Left renal pelvis (tissue), 4 donors: ENCODE measurements at places on chromosomes 1 and 21. TPM values are rescaled to one million over a fixed set of nuclear protein-coding genes. Genes with fewer than 3 reads are reported as not detected.

- DNase-seq, result no peak
Observed at GRCh38 chr21:25416669-25417068, 190.6 kb downstream of the MRPL39 start.

DNA sequence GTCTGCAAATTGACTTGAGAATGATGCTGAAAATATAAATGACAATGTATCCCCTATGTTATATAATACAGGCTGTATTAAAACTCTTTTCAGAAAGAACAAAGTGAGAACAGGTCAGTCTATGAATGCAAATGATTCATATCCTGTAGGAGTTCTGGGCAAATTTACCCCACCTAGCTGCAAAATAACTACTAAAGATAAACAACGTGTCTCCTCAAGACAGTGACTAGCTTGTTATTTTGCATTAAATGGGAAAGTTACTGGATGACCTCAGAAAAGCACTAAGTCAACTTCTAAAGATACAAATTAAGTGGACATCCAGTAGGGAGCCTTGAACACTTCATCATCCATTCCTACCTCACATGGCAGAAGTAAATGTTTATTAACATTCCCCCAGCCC lies 11.1 kb downstream of the RNF19B start:
- no peak for DNase-seq

SPRR4 gene
- polyA plus RNA-seq, result not detected

- no peak for DNase-seq
Observed at GRCh38 chr1:97565886-97566285, 354.9 kb downstream of the DPYD start.

DNA sequence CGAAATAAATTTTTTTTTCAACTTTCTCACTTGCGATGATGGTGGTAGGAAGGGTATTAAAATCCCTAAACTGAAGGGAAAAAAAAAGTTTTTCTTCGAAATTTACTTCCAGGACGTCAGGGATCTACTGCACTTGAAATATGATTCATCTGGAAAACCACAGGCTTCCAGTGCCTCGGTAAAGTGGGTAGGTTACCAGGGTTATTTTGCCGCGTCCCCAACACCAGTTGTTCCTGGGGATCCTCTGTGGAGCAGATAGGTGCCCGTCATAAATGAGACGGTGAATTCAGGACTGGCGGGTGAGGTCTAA lies 773 bp downstream of the RABIF start:
- no peak for DNase-seq

GRCh38 chr1:158691907-158692306 lies 5.4 kb upstream of the SPTA1 start:
- DNase-seq, result no peak

GPX7 gene
- polyA plus RNA-seq, result 79.0 TPM

- no peak for DNase-seq
Observed at GRCh38 chr1:116766616-116767469, 12.6 kb downstream of the CD2 start.

GRCh38 chr1:55542901-55543504 lies 327.8 kb upstream of the USP24 start:
- no peak for DNase-seq

HSPA6 gene
- polyA plus RNA-seq, result 0.35 TPM

- DNase-seq, result no peak
Observed at GRCh38 chr1:44775930-44776729, 790 bp downstream of the RPS8 start.

DNA sequence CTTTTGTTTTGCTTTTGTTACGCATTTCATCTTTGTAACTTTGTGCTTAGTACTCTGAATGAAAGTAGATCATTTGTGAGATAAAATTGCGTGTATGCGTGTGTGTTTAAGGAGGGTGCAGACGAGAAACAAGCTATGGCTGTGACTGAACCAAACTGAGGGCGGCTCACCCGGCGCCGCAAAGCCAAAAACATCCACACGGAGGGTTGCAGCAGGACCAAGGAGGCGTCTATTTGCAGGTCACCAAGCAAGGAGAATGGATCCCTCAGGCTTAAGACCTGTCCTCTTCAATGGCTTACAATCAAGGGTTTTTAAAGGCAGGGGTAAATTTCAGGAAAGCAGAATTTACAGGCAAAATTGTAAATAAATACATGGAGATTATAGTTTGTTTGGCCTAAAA lies 12.8 kb downstream of the GCSAML start:
- DNase-seq, result no peak

- no peak for DNase-seq
Observed at GRCh38 chr1:42845866-42846256, 552 bp upstream of the ZNF691 start.

- no peak for DNase-seq
Observed at GRCh38 chr1:168706391-168706992, 22.5 kb downstream of the DPT start.

DNA sequence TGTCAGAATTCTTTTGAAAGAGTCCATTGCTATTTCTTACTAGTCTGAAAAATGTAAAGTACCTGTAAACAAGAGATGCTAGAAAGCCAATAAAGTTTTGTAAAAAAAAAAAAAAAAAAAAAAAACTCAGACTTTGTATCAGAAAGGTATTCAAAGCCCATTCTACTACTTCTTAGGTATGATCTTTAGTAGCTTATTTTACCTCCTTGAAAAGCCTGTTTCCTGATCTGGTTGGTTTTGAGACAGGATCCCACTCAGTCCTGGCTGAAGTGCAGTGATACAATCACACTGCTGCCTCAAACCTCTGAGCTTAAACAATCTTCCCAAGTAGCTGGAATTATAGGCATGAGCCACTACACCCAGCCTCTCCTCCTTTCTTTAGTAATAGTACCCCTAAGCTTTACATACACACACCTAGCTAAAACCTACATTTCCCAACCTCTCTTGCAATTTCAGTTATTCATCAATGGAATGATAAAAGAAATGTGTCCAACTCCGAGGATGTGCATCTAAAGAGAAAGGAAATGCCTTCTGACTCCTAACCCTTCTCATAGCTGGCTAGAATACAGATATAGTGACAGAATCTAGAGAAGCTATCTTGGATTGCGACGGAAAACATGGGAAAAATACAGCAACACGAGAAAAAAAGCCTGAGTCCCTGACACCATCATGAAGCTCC lies 30.6 kb downstream of the EPS15 start:
- DNase-seq, result no peak

DNA sequence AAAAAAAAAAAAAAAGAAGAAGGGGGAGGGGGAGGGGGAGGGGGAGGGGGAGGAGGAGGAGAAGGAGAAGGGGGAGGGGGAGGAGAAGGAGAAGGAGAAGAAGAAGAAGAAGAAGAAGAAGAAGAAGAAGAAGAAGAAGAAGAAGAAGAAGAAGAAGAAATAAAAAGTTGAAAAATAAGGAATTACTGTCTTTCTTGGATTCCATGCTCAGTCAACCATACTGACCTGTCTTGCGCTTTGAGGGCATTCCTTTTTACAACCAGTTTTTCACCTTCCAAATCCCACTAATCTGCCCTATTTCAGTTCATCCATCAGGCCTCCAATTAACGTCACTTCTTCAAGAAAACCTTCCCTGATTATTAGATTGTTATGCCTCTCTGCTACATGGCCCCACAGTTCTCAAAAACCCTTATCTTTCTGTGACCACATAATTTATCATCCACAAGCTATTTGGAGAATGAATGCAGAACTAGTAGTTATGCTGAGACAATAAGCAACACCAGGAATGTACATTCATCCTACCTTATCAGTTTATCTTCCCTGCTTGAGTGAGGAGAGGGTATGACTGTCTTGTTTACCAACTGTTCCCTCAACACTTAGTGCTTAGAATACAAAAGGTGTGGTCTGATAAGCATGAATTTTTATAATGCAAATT lies 57.5 kb upstream of the GUCA2A start:
- DNase-seq, result no peak

OR2T11 gene
- not detected for polyA plus RNA-seq

DNA sequence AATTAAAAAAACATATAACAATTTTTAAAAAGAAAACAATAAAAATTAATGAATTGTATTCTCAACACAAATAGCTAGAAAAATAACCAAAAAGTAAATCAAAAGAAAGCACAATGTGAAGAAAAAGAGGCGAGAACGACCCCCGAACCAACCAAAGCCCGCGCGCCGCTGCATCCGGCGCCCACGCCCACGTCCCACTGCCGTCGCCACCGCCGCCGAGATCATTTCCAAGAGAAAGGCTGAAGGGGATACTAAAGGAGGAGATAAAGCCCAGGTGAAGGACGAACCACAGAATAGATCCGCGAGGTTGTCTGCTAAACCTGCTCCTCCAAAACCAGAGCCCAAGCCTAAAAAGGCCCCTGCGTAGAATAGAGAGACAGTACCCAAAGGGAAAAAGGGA lies 11.8 kb upstream of the ABCB10 start:
- DNase-seq, result no peak

MCOLN3 gene
- polyA plus RNA-seq, result 9.1 TPM

NUDT4B gene
- polyA plus RNA-seq, result 4.5 TPM

GRCh38 chr1:113508364-113509164 lies 118.2 kb downstream of the MAGI3 start:
- DNase-seq, result no peak

- DNase-seq, result no peak
Observed at GRCh38 chr1:18994381-18994780, 37.9 kb upstream of the IFFO2 start.

- DNase-seq, result no peak
Observed at GRCh38 chr1:160724465-160725242, 13.0 kb upstream of the CD48 start.

- DNase-seq, result no peak
Observed at GRCh38 chr1:230148768-230149469, 81.9 kb downstream of the GALNT2 start.

DNA sequence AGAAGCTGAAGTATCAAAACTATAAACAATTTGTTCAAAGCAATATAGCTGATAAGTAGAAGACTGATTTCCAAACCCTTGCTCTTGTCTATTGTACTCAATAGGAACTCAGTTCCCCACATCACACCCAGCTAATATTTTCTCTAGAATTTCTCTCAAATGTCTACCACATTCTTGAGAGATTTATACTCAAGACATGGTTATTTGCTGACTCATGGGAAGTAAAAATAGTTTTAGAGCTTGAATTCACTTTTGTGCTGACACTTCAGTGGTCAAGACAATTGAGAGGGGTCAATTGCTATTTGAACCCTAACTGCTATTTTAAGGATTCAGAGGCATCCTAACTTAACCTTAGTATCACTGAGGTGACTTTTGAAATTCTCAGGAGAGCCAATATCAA lies 99.0 kb downstream of the TNNI3K start:
- DNase-seq, result no peak

DENND2D gene
- 20.0 TPM for polyA plus RNA-seq

DNA sequence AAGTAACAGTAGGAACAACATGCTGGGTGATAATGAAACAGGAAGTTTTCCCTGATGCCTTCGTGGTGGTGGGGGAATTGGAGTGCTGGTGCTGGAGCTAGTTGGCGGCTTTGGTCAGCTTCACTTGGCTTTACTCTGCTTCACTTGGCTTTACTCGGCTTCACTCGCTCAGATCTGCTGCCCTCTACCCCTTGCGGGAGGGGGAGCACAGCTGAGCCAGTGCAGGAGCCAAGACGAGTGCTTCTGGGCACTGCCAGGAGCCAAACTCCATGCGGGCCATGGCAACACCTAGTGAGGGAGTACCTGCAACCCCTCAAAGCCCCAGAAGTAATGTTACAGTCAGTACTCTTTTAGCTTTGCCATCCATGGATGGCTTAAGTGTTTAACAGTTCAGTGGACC lies 10.6 kb upstream of the PRKACB start:
- DNase-seq, result no peak

- DNase-seq, result no peak
Observed at GRCh38 chr1:86703696-86704457, 499 bp upstream of the SH3GLB1 start.

GRCh38 chr1:37017720-37018119 lies 16.6 kb downstream of the GRIK3 start:
- DNase-seq, result no peak

GRCh38 chr1:101781201-101781831 lies 215.4 kb downstream of the OLFM3 start:
- no peak for DNase-seq

WNT3A gene
- 0.16 TPM for polyA plus RNA-seq

- DNase-seq, result no peak
Observed at GRCh38 chr1:27536010-27536757, 46.2 kb upstream of the WASF2 start.

DNA sequence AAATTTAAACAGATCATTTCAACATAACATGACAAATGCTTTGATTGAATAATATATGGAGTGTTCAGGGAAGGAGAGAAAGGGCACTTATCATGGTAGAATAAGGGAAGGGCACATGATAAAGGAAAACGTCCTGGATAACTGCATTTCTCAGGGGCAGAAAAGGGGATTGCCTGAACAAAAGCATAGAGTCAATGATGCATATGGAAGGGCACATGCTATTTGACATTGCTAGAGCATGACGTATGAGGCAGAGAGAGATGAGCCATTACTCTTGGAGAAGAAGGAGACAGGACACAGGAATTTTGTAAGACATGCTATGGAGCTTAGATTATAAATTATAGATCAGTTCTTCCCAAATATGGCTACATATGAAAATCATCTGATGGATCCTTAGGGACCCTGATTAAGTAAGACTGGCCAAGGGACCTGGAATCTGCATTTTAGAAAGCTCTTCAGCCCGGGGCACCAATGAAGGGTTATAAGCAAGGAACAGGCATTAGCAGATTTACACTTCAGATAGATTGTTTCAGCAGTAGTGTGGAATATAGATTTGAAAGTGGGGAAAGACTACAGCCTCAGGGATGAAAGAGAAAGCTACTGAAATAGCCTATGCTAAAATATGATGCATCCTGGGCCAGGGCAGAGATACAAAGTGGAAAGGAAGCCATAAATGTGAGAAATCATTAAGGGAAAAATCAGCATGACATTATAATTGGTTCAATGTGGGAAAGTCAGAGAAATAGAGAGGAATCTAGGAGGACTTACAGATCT lies 21.3 kb downstream of the FMO2 start:
- DNase-seq, result no peak

DNA sequence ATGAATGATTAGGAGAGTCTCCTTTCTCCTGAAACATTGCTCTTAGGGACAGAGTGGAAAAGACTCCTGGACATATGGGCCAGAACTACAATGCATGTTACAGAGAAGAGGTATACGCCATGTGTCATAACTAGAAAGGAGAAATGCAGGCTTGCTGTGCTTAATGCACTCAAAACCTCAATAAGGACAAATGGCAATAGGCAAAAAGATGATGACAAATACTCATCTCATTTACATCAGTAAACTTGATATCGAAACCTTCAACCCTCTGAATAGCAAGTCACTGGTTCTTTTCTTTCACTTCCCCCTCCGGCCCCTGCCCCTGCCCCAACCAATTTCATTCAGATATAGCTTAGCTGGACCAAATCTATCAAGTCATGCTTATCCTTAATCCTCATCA lies 1.9 kb upstream of the GPR88 start:
- DNase-seq, result no peak
